ENCODE measurements at places on chromosomes 12 and 14.

- DNase-seq, result no peak
Measured at GRCh38 chr12:128819293-128820144, 4.2 kb downstream of the SLC15A4 start.

GRCh38 chr12:39587225-39587624 is 32.4 kb downstream of the ABCD2 start:
- no peak for DNase-seq

GRCh38 chr12:70638639-70639360 is 1.6 kb upstream of the PTPRB start:
- no peak for DNase-seq

GRCh38 chr14:68246074-68246785 is 426.7 kb downstream of the RAD51B start:
- no peak for DNase-seq

DNA sequence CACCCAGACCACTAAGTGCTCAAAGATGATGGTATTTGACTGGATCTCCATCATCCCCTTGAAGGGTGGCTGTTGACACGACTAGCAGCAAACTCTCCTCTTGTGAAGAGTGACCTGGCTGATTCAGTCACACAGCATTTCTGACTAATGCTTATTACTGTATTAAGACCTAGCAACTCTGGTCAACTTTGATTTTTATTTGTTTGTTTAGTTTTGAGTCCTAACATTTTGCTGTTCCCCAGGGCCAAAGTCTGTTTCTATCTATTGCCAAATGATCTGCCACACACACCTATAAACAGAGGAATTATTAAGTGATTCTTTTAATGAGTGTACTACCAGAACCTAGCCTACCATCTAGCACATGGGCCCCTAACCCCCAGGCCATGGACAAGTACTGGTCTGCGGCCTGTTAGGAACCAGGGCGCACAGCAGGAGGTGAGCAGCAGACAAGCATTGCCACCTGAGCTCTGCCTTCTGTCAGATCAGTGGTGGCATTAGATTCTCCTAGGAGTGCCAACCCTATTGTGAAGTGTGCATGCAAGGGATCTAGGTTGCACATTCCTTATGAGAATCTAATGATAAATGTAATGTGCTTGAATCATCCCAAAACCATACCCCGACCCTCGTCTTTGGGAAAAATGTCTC is 120.0 kb downstream of the RPS6KA5 start:
- DNase-seq, result no peak

- no peak for DNase-seq
Measured at GRCh38 chr12:57096099-57096572, 7.2 kb downstream of the NAB2 start.

DNA sequence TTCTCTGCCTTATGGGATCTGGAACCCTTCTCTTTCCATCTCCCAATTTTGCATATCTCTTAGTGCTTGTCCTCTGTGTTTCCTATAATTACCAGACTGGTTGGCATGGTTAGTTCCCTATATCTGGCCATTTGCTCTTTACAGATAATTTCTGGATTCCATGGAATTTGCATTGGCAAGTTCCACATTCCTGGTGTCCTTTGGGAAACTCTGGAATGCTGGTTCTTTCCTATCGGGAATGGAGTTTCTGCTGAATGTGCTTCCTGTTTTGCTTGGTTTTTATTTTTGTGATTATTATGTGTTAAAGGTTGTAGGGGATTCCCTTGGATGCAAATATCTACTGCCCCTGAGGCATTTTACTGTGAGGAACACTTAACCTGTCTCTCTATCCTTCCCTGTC is 193.0 kb upstream of the BTG1 start:
- no peak for DNase-seq

DNA sequence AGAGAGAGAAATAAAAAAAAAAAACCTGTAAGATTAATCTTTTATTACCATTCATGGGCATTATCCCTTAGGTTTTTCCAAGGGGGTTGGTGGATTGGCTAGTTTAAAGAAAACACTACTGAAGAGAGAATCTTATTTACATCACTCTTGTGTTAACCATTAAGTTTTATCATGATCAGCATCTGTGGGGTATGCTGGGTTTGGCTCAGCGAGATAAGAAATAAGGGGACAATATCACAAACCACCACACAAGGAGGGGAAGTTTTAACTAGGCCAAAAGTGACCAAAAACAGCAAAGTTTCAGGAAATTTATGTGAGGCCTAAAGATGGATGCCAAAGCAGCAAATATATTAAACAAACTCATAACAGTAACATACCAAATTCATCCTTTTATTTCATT is 548.6 kb downstream of the SLC16A7 start:
- DNase-seq, result no peak

DNA sequence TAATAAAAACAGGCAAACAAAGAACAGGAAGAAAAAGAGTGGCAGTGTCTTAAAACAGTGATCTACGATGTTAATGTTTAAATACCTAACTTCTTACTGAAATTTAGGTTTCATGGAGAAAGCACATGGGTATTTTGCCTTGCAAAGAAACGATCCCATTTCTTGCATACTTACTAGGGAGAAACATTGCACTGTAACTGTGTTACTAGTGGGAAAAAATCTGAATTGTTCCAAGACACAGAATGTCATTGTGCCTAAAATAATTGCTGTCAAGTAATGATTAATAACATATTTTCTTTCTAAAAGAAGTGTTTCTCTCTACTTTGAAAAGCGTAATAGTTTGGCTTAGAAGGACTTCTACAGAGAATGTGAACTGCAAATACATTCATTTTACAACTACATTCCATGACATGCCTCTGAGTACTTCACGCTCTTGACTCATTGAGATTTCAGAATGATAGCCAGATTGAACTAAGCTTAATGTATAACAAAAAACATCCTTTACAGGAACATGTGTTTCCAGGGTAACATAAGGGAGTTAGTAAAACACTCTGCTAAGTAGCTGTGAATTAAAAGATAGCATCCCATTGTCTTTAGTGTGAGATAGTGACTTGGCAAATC is 256.2 kb upstream of the CPNE8 start:
- DNase-seq, result no peak

DNA sequence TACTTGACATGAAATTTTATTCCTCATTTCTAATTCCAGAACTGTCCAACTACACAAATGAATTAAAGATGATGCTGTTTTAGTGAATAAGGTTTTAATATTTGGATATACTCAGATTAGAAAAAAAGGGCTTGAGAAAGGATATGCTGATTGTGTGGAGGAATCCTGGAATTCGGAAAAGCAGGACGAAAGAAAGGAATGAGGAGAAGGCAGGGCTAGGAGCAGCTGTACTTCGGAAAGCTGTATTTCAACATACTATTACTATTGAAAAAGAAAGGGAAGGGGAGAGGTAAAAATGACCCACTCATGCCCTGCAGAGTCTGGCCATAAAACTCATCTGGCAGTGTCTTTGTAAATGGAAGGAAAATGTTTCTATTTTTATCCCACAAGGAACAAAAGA is 63.1 kb upstream of the PLBD1 start:
- no peak for DNase-seq

DNA sequence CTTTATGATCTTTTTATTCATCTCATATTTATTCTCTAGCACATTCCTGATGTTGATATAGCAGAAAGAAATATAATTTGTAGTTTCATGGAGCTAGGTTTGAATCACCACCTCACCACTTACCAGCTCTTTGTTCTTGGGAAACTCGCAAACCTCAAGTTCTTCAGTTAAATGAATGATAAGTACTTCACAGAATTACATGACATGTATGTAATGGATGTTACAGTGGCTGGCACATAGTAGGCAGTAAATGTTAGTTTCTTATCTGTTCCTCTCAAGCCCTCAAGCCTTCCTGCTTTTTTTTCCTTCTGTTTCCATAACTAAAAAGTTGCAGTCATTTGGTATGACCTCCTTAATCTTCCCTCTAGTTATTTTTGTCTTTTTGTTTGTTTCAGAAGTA is 54.9 kb downstream of the SPATS2 start:
- DNase-seq, result no peak

- DNase-seq, result no peak
Measured at GRCh38 chr14:34110531-34110930, 159.7 kb upstream of the EGLN3 start.

- no peak for DNase-seq
Measured at GRCh38 chr14:99571303-99571986, 32.6 kb downstream of the CCDC85C start.

DNA sequence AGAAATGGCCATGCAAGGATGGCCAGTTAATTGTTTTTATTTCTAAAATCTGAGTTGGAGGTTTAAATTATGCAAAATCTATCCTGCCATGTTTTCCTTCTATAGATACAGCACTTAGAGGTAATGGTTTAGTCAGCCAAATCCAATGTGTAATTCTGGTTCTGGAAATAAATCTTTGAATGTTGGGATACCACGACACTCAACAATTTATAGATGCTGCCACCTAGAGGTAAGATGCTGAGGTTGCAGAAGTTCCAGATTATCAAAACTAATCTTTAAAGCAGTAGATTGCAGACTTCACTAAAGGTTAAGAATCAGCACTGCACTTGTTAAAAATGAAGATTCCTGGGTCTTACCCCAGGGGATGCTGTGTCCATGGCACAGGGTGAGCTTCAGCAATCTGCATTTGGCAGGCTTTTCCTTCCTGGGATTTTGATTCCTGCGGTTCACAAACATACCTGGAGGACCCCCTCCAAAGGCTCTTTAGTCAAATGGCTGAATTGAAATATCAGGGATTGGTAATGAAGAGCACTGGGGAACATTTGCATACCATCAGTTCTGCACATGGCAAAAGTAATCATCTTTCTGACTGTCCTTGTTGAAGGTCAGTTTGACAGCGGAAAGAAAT is 53.4 kb upstream of the ANO4 start:
- DNase-seq, result no peak

DNA sequence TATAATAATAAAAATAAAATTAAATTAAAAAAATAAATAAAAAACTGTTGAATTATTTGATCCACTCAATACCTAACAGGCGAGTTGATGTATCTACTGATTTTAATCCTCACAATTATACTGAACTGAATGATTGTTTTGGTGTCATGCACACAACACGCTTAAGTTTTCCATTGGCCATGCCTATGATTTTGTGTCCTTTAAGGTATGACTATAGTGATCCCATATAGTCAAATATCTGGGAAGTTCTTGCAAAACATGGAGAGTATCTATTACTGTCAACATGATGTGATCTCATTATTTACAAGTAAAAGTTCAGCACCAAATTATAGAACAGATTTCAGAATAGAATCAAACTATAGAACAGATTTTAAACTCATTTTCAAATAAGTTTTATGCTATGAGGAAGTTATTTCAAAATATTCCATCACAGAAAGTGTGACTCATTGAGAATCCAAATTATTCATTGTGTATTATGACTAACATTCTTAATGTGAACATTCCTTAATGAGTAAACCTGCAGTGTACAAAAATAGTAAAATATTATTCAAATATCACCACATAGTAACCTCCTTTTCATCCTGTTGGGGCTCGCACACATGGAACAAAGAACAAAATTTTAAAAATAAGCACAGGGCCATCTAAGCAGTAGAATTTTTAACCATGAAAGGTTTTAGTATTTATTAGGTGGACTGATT is 190.4 kb downstream of the SLC25A21 start:
- DNase-seq, result no peak

- DNase-seq, result no peak
Measured at GRCh38 chr14:94364964-94365363, 23.4 kb downstream of the SERPINA1 start.

DNA sequence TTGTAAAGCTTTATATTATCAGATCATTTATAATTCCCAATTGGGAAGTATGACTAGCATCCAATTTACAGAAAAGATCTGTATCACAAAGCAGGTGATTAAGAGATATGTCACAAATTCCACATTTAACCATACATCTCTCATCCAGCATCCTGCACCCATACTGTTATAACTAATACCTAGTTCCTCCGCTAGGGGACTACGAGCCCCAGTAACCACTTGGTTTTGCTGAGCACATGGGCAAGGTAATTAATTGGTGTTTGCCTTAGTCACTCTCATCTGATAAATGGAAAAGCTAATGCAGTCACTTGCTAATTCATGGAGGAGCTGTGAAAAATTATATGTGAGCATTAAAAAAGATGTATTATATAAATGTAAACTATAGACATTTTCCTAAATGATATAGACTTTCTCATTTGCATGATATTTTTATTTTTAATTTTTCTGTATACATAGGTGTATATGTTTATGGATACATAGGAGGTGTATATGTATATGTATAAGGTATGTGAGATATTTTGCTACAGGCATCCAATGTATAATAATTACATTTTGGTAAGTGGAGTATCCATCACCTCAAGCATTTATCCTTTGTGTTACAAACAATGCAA is 1031.8 kb downstream of the GALC start:
- DNase-seq, result no peak

DNA sequence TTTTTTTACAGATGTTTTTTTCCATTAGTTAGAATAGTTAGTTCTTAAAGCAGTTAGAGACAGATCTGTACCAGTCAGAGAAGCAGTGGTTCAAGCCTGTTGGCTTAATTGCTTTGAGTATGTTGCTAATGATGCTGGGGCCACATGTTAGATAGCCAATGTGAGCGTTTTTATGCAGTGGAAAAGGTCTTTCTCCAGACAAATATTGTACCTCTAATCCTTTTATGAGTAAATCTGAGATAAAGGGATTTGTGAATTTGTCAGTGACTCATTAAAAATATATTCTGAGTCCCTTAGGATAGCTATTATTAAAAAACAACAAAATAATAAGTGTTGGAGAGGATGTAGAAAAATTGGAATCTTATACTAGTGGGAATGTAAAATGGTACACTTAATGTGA is 154.2 kb downstream of the MSRB3 start:
- no peak for DNase-seq

DNA sequence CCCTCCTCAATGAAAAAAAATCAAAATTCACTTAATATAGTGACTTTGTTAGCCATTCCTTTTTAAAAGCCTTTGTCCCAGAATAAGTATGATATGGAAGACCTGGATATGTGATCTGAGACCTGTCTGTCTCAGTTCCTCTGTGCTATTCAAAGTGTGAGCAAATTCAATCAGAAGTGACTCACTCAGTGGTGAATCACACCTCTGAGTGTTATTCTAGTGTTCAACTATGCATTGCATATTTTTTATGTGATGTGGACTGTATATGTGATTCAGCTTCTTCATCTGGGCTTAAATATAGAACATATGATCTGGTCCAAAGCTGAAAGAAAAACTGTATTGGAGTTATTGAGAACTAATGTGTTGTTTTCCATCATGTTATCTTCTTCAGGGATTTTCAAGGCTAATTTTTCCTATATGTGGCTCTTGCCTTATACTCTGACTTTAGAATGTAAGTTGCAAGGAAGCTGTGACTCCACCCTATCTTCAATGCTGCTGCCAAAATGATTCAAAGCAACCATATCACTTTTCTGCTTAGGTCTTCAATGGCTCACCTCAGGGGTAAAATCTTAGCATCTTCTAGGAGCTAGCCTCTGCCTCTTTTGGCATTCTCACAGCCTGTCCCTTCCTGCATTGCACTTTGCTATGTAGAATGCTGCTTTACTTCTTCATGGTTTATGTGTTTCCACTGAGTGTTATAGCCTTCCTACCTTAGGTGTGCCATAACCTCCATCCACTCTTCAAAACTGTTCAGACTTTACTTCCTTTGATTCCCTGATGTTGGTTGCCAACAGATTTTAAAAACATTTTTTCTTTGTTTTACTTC is 169.8 kb downstream of the OTOGL start:
- peak; percentile 61 for DNase-seq
